ENCODE measurements at places on chromosomes 12 and 14.

DNA sequence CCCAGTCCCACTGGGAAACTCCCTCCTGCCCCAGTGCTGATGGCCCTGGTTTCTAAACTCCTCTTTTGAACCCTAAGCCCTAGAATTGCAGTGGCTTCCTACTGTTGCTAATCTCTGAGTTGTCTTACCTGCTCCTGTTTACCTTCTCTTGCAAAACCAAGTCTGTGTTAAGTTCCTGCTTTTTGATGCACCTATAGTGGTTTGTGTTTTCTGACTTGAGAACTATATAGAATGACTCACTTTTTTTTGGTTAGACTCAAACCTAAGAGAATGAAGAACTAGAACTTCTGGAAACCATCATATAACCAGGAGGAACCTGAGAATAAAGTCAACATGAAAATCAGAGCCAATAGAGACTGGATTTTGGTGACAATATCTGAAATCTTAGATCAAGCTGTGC lies 5.5 kb upstream of the GAS2L3 start:
- DNase-seq = no peak

- DNase-seq = no peak
These were observed 34.2 kb upstream of the MAP1LC3B2 start for GRCh38 chr12:116524964-116525379.

DNA sequence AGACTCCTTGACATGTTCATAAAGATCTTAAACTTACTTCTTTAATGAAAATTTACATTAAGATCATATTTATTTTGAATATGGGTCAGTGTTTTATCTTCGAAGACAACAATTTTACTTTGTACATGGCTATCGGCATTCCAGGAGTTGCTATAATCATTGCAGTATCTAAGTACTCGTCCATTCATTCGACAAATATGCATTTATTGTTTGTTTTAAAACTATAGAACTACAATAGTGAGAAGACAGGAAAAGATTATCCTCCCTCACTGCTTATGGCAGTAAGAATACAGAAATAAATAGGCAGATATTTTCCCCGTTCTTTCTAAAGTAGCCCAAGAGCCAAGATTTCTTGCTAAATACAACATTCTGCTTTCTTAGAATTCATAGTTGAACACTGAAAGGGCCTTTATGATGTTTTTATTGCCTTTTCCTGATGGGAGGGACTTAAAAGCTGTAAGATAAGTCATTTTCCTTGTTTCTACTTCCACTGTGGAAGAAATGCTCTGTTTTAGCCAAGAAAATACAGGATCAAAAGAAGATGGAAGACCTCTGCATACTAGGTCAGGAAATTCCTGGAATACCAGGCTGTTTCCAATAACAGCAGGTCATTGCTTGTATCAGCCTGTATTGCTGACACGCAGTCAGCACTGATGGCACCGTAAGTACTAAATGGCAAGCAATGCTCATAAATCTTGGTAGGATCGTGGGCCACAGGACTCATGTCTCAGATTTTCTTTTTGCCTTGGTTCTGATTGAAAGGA lies 521.0 kb upstream of the ATP2B1 start:
- DNase-seq = no peak

DNA sequence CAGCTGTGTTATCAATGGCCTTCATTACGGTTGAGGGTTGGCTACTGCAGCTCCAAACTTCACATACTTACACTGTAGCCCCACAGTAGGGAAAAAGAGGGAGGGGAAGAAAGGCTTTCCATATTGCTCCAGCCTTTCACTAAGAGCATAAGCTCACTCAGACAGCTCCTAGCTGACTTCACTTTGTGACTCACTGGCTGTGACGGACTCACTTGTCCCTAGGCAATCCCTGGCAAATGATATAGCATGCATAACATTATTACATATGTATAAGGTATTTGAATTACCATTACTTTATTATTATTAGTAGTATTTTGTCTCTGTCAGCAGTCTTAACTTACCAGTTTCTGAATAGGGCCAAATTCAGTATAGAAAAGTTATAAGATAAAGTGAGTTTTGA lies 350.7 kb downstream of the RMST start:
- no peak for DNase-seq

DNA sequence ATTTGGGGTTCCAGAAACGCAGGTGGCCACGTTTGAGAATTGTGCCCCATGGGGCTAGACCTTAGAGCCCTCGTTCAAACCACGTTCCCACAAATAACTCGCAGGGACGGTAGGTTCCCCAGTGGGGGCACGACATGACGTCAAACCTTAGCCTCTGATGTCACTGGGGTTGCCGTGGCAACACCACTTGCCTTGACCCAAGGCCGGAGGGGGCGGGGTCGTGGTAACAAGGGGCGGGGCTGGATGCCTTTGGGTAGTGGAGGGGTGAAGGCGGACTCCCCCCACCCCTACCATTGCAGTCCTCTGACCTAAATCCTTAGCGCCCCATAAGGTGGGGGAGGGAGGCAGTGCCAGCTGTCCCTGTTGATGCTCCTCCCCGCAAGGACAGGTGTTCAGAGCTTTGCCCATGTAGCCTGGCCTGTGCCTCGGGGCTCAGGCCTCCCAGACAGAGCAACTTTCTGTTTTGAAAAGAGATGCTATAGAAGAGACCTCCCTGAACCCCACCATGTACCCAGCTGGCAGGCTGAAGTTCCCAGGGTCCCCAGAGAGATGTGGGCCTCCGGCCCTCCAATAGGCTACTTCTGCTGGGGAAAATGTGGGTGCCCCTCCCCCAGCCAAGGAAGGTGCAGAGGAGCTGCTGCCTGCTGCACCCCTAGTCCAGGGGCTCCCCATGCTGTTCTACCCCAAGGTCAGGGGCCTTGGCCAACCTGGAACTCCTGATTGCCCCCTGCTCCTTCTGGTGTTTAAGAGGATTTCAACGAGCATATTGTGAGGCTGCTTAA lies 1.9 kb downstream of the FAM222A start:
- DNase-seq = no peak

- DNase-seq = no peak
These were observed 1028.7 kb downstream of the BCL11B start for GRCh38 chr14:98243332-98243731.

GRCh38 chr12:128259556-128260070 lies 7.4 kb upstream of the TMEM132C start:
- no peak for DNase-seq

Measured in CD4-positive, alpha-beta memory T cell (primary cell).